MG63 (cell line): ENCODE measurements at places on chromosomes 1 and 21. TPM values are rescaled to one million over a fixed set of nuclear protein-coding genes. Genes with fewer than 3 reads are reported as not detected.

GRCh38 chr1:36406440-36406839, 8.7 kb upstream of the LSM10 start:
- no peak for DNase-seq

- peak; percentile 21 for DNase-seq
Measured at GRCh38 chr1:15289251-15289651, 42.2 kb downstream of the FHAD1 start.

DNA sequence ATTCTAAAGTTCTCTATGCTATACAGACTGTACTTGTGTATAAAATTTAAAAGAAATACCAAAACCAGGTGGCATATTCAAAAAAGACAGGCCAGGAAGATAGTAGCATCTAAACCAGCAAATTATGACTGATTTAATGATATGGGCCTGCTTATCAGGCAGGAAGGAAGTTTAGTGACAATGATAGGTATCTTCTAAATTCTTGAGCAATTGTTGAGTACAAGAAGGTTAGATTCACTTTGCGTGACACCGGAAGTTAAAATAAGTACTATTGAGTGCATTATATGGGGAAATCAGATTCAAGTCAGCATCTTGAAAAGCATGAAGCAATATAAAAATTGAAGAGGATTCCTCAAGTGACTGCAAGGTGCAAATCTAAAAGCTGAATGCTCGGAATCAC, 186.8 kb upstream of the RGS18 start:
- no peak for DNase-seq

DNA sequence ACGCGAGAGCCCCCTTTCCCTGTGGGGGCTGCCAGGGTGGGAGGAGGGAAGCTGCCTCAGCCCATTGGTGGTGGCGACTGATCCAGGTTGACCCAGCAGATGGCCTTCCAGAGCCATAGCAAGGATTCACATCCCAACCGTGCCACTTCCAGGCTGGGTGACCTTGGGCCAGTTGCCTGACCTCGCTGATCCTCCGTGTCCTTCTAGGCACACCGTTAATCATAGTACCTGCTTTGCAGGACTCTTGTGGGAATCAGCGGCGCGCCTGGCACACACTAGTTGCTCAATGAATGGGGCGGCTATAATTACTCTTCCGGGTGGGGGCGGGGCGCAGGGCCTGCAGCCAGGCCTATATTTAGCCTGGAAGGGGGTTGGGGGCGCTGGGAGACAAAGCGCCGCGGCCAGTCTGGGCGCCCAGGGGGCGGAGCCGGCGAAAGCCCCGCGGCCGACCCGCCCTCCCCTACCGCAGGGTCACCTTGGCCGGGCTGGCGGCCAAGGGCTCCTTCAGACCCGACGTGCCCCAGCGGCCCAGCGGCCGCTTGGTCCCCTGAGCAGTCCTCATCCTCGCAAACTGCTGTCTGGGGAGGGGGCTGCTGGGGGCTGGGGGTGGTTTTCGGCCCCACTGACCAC, 5.1 kb downstream of the HSPB7 start:
- DNase-seq = no peak

CYP4A22 gene
- not detected in 2 replicates for total RNA-seq

GRCh38 chr1:14524826-14525636, 73.5 kb upstream of the KAZN start:
- DNase-seq = no peak

GRCh38 chr1:229131243-229132105, 139.4 kb upstream of the RAB4A start:
- DNase-seq = no peak

DNA sequence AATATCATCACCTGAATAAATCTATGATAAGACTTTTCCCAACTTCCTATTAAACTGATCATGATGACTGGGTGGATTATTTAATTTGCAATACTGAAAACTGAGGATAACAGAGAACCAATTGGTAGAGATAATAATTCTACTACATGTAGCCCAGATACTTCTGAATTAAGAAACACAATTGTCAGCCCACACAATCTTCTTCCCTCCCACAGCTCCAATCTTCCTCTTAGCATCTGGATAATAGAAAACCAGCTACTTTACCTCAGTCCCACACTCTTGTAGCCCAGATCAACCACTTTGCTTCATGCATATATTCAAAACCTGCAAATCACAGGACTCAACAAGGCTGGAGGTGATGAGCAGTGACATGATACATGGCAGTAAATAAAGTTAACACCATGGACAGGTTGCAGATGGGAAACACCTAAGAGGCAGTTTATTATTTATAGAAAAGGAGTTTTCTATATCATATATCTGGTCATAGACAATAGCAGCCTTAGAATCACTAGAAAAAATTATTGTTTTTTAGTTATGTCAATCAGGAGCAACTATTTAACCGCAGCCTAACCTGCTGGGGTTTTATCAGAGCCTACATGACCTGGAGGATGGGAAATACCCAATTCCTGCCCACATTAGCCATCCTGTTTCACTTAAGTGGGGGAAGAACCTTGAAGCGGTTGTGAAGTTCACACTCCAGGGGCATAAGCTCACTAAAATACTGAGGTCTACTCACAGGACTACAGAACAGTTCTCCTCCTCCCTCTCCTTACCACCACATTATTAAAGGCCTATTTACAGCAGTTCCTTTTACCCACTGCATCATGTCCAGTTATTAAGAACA, 16.7 kb downstream of the FRRS1 start:
- DNase-seq = no peak

- no peak for DNase-seq
Measured at GRCh38 chr1:23081376-23081775, 62.1 kb downstream of the KDM1A start.

OR2G6 gene
- not detected in 2 replicates for total RNA-seq

DNA sequence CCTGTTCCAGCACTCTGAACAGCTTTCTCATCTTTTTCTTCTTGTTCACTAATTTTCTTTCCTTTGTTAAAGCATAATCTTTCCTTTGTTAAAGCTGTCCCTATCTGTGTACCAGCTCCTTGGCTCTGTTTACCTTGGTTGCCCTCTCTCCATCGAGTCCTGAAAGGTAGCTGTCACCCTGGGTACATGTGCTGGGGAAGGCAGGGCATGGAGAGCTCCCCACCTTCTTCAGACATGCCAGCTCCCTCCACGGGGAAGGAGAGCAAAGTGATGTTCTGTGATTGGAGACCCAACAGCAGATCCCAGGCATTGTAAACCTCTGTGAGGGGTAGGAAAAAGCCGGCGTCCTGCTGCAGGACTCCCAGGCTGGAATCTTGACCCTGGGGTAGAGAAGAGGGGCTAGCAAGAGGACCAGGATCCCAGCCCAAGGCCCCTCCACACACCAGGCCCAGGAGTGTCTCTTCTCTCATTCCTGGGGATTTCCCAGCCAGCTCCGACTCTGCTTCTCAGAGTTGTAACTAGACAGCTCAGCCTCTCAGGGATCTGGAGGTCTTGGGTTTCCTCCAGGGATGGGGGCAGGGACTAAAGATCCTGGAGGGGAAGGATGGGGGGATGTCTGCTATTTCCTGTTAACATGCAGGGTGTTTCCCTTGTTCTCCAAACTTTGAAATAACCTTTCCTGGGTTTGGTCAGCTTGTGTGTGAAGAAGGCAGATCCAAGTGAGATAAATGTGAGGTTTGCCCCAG, 34.4 kb downstream of the TMCC2 start:
- DNase-seq = no peak

DNA sequence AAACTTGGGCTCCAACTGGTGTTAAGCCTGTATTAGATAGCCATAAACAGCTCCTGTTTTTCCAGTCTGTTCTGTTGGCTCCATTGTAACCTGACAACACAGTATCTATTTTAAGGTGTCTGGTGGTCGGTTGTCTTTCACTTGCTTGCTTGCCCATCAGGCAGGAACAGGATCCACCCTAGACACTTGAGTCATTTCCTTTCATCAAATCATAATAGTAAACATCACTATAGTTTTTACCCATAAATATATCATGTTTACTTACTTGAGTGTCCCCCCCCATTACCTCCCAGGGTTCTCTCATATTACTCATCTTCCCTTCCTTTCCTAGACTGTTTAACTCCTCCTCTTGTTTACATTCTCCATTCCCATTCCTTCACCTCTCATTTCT, 2.9 kb downstream of the DDI2 start:
- DNase-seq = no peak

AMY1B gene
- not detected in 2 replicates for total RNA-seq

HFM1 gene
- total RNA-seq = 0.07 TPM in 1 of 2 replicates, not detected in the other

KCNJ9 gene
- total RNA-seq = not detected in 2 replicates

SLC16A4 gene
- 30.5 and 32.0 TPM in 2 replicates for total RNA-seq

DNA sequence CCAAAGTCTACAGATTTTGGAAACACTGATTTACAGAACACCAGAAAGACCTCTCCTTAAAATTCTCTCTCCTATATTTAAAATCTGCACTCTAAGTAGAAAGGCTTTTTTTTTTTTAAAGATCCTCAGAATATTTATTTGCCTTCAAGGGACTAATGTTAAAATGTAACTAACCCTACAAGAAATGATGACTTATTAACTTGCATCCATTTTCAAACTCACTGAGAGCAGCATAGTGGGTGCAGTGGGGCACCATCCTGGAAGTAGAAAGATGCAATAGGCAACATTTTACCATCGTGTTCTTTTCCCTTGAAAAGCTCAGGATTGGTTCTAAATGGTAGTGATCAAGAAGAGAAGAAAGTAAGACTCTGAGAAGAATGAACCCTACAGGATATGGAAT, 498.1 kb downstream of the NEGR1 start:
- DNase-seq = no peak

DNA sequence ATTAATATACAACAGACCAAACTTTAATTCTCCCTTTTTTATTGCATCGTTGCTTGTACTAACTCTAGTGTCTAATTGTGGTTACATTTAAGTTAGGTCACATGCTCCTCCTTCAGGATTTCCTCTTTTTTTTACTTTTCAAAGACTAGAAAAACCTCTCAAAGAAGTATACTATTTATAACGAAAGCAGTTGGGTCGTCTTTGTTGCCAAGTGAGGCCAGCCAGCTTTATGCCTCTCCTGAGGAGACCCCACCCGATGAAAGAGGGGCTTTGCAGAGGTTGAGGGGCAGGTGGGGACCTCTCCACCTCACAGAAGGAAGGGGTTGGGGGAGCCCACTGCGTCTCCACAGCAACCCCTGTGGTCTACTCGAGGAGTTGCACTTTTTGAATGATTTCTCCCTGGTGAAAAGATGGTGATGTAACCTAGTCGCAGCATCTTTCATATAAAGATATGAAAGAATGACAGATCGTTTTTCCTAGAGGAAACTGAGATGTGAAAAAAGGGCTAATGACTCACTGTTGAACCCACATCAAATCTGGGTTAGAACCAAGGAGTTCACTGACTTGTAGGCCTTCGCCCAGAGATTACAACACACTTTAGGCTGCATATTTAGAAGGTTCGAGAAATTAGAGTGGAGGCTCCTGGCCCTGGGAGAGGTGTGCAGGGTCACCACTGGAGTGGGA, 6.4 kb downstream of the TGFB2 start:
- peak; percentile 31 for DNase-seq

NPR1 gene
- 0.33 TPM in 1 of 2 replicates, not detected in the other for total RNA-seq

- peak; percentile 43 for DNase-seq
Measured at GRCh38 chr1:8415526-8416278, 97.8 kb downstream of the SLC45A1 start.

- no peak for DNase-seq
Measured at GRCh38 chr1:110948038-110948810, 15.5 kb downstream of the LRIF1 start.

GRCh38 chr1:110523011-110523410, 4.0 kb upstream of the KCNA10 start:
- no peak for DNase-seq

- no peak for DNase-seq
Measured at GRCh38 chr1:100382657-100383056, 30.4 kb downstream of the CDC14A start.

GUCA2B gene
- total RNA-seq = not detected in 2 replicates

- DNase-seq = peak; percentile 51
Measured at GRCh38 chr1:231040019-231040799, at the start of gene FAM89A. Gene FAM89A (minus strand): TSS chr1:231040254. CDS start chr1:231040211, 43 bp downstream.
